Nephron progenitor cell (in vitro differentiated cells): ENCODE measurements at places on chromosomes 12 and 14.

GRCh38 chr14:46057799-46058198 is 593.8 kb downstream of the RPL10L start:
- DNase-seq = no peak

DNA sequence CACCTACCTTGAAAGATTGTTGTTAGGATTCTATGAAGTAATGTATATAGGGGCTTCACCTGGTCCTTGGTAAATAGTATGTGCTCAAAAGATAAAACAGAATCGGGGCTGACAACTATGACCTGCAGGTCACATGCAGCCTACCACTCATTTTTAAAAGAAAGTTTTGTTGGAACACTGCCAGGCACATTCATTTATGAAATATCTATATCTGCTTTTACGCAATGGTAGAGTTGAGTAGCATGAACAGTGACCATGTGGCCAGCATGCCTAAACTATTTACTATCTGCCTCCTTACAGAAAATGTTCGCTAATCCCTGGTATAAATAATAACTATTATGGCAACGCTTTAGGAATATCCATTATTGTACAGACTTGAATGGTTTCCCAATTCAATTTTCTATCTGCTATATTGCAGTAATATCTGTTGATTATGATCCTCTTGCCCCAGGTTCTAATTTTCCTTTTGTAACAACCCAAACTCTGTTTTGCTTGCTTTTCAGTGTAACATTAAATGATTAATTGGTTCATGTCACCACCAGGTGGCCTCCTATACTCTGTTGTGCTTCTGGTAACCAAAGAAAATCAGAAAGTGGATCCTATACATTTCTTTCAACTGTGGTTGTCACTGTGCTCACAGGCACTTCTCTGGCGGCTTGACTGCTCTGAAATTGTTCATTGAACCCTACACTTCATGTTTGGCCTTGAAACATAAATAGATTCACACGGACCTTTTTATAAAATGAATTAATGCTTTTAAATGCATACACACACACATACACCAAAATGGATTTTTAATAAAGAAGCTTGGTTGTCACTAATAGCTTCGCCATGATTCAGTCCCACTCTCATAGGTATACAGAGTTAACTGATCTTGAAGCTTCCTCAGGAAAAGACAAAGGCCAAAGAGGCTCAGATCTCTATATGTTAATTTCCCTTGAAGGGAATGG is 227.7 kb upstream of the NPAS3 start:
- peak; percentile 19 for DNase-seq

GRCh38 chr12:8689681-8690080 is 8.1 kb upstream of the RIMKLB start:
- no peak for DNase-seq

GRCh38 chr12:76664731-76665130 is 99.2 kb upstream of the ZDHHC17 start:
- DNase-seq = no peak

DNA sequence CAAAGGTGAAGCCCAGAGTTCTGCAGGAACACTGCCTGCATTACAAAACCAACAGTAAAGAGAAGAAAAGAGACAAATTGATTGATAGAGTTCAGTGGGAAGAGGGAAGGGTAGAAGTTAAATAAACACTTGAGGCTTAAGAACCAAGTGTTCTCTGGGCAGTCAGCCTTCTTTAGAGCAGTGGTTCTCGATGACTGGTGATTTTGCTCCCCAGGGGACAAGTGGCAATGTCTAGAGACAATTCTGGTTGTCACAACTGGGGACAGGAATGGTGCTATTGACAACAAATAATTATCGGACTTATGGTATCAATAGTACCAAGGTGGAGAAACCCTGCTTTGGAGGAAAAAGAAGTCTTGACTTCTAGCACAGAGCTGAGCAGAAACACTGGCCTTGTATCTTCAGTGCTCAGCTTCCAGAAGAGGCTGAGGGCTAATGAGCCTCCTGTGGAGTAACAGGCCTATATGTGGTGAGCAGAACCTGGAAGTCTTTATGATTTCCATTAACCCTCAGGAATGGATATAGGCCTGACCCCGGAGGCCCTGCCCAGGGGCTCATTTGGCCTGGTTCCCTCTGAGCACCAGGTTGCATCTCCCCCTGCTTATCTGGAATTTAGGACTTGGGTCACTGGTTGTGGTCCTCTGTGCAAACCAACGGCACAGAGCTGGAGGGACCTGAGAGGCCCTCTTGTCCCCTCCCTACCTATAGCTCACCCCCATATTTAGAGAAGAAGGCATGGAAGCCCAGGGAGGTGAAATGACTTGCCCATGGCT is 204.6 kb upstream of the PWP1 start:
- no peak for DNase-seq

DNA sequence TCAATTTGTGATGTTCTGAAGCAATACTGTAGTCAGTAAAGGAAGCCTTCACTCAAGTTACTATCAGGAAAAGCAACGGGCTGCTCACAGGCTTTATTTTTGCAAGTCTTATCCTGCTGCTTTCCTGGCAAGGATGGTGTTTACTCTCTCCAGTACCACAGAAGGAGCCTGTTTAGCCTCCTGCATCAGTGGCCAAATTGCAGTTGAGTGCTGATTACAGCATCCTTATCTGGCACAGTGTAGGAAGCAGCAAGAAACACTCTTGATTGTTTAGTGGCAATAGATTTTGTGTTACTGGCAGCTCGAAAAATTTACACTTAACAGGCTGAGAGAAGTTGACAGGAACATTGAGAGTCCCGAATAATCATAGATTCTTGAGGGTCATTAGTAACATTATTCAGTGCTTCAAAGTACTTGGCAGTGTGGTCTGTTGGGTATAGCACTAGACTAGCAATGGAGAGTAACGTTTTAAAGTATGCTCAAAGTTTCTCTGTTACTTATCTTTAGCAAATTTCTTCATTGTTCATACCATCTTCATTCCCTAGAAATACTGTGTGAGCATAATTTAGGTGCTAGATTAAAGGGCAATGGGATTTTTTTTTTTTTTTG is 11.7 kb downstream of the TULP3 start:
- no peak for DNase-seq
